ENCODE measurements at places on chromosomes 12 and 14. TPM values are rescaled to one million over a fixed set of nuclear protein-coding genes. Genes with fewer than 3 reads are reported as not detected.

Gene ANO4
- total RNA-seq, result 0.94 TPM

Gene HELB
- total RNA-seq, result 1.5 TPM

Gene CD4
- total RNA-seq, result 0.17 TPM

Gene TSPAN9
- 60.1 TPM for total RNA-seq

Gene DDX47
- 48.5 TPM for total RNA-seq

Gene RERG
- total RNA-seq, result not detected

Gene STK38L
- total RNA-seq, result 15.6 TPM

Gene TGM1
- 0.16 TPM for total RNA-seq

Gene RIMKLB
- 28.0 TPM for total RNA-seq

Gene GYS2
- not detected for total RNA-seq

Gene TNFAIP2
- total RNA-seq, result 55.1 TPM

Gene WDR89
- total RNA-seq, result 12.4 TPM

Gene SMCO3
- total RNA-seq, result not detected

Gene TSPAN11
- total RNA-seq, result 0.32 TPM

Gene NT5DC3
- 6.0 TPM for total RNA-seq

Gene KRT78
- total RNA-seq, result not detected

Gene NRXN3
- total RNA-seq, result 0.09 TPM

Gene RPL10L
- total RNA-seq, result not detected

Gene DHRS1
- total RNA-seq, result 11.2 TPM

Gene TAS2R46
- total RNA-seq, result 1.2 TPM

Gene DPPA3
- not detected for total RNA-seq

Gene STAB2
- not detected for total RNA-seq

Gene INHBE
- total RNA-seq, result 0.52 TPM

Gene RNFT2
- 0.63 TPM for total RNA-seq

Gene MMP19
- 6.1 TPM for total RNA-seq

Gene C1QL4
- 0.09 TPM for total RNA-seq

Gene ADAM21
- 0.77 TPM for total RNA-seq

Gene KRT75
- total RNA-seq, result not detected

Gene SOAT2
- total RNA-seq, result 0.16 TPM

Gene MUCL1
- not detected for total RNA-seq

Gene SIX1
- 9.8 TPM for total RNA-seq

Gene B4GALNT1
- 0.77 TPM for total RNA-seq

Gene ATP2A2
- total RNA-seq, result 74.6 TPM

Gene FAM222A
- under 0.01 TPM for total RNA-seq

Gene ERBB3
- total RNA-seq, result 0.94 TPM

Gene RFX4
- total RNA-seq, result not detected

Gene MGP
- total RNA-seq, result 6.7 TPM

Gene TAC3
- total RNA-seq, result not detected

Gene KRT71
- total RNA-seq, result not detected

Gene SAMD15
- 0.94 TPM for total RNA-seq

Gene OVCH1
- under 0.01 TPM for total RNA-seq

Gene RASSF8
- total RNA-seq, result 48.7 TPM

Gene CIROP
- total RNA-seq, result 4.6 TPM

All from bronchial smooth muscle cell (primary cell).